Tibial artery (tissue), 4 donors: ENCODE measurements at places on chromosomes 1 and 21.

DNA sequence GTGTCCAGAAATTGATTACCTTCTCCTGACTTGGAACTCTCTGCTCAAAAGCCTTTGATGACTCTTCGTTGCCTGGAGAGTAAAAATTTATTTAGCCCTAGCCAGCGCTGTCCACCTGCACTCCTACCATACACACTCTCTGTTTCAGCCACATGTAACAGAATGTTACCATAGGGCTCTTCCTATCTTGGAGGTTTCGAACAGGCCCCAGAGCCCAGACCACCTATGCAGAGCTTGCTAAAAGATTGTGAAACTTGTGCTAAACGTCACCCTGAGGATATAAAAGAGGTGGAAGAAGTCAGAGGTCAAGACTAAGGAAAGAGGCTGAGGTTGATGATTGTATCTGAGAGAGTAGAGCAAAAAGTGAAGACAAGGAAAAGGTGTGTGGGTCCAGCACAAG lies 237.0 kb upstream of the HOOK1 start:
- no peak for DNase-seq

- no peak for DNase-seq
These were observed 122.6 kb downstream of the CAMTA1 start for GRCh38 chr1:6907676-6908434.

GRCh38 chr1:28582248-28582615 lies 9.8 kb upstream of the RAB42 start:
- DNase-seq: no peak

DNA sequence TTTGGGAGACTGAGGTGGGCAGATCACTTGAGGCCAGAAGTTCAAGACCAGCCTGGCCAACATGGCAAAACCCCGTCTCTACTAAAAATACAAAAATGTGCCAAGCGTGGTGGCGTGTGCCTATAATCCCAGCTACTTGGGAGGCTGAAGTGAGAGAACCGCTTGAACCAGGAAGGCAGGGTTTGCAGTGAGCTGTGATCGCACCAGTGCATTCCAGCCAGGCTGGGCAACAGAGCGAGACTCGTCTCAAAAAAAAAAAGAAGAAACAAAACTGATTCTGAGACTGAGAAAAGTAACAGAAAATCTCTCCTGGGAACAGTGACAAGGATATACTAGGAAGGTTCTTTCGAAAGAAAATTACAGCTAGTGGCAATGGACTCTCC lies 20.9 kb downstream of the USP48 start:
- no peak for DNase-seq

DNA sequence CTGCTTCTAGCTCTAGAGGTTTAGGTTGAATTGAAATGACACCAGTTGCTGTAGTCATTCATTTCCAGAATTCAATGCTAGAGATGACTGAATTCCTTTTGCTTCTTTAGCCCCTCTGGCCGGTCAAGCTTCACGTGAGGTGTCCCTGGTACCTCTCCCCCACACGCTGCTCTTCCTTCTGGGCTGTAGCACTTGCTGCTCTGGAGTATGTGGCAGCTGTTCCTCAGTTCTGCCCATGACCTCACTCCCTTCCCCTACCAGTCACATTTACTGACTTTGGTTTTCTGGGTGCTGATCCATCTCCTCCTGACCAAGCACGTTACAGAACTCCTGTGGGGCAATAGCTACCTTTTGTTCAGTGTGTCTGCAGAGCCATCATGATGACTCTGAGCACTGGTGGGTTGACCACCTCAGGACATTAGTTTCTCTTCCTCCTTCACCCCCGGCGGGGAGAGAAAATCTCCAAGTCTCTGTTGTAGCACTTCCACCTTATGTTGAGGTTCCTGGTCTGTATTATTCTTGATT lies 128.1 kb downstream of the HHAT start:
- DNase-seq: no peak

DNA sequence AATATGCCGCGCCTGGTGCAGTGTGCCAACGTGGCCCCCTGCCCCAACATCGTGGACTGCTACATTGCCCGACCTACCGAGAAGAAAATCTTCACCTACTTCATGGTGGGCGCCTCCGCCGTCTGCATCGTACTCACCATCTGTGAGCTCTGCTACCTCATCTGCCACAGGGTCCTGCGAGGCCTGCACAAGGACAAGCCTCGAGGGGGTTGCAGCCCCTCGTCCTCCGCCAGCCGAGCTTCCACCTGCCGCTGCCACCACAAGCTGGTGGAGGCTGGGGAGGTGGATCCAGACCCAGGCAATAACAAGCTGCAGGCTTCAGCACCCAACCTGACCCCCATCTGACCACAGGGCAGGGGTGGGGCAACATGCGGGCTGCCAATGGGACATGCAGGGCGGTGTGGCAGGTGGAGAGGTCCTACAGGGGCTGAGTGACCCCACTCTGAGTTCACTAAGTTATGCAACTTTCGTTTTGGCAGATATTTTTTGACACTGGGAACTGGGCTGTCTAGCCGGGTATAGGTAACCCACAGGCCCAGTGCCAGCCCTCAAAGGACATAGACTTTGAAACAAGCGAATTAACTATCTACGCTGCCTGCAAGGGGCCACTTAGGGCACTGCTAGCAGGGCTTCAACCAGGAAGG lies 4.3 kb downstream of the GJB3 start:
- no peak for DNase-seq

DNA sequence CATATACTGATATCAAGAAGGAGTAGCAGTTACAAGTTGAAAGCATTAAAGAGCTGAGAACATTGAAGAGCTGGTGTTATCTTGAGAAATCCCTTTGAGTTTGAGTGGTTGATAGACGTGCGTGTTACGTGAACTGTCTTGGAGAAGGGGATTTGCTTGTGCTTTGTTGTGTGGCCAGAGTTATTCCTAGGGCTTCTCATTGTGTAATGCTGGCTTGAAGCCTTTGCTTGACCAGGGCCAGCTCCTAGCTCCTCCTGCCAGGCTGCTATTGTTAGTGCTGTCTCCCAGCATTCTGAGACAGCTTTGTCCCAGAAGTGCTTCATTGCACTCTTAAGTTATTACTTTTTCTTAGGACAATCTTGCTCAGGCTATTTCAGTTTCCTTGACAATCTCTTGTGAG lies 116.2 kb upstream of the KCNK2 start:
- no peak for DNase-seq

DNA sequence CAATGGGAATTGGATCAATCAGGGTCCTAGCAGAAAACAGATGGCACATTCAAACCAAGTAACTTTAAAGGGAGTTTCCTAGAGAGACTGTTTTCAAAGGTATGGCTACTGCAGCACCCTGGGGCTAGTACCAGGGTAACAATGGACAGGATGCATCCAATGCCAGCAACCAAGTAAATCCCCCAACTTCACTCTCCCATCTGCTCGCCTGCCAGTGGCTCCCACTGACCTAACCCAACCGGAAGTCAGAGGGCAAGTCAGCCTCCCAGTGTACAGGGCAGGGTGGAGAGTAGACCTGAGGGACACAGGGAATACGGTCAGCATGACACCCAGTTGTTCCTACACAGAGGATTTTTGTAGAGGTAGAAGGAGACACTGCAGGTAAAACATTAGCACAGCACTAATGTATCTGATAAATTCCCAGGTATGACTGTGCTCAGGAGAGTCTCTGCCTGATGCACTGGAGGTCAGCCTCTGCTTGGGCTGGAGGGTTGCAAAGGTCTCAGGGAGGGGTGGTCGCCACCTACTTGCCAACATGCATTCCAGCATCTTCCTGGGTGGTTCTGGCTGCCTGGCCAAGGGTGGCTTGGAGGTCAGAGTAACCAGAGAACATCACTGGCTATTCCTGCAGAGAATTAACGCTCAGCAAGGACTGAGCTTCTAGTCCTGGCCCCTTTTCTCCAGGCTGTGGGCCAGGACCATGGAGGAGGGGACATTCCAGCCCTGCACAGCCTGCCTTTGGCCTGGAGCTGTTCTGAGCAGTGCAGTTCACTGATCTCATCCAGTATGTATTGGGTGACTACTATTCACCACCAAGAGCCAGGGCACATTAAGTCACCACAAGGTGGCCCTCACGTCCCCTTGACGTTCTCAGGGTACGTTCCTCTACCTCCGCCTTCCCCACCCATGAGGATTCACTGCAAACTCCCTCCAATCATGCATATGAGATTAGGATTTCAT lies 5.1 kb upstream of the GJA4 start:
- peak; percentile 87 for DNase-seq

DNA sequence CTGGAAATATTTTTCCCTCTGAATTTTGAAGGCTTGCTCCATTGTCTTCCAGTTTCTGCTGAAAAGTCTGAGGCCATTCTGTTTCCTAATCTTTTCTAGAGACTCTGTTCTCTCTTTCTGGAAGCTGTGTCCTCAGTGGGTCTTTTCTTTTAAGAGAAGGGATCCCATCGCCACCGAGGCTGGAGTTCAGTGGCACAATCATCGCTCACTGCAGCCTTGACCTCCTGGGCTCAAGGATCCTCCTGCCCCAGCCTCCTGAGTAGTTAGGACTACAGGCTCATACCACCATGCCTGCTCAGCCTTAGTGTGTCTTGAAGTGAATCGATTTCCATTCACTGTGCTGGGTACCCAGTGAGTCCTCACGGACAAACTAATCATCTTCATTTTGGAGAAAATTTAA lies 9.6 kb upstream of the LRP8 start:
- no peak for DNase-seq

- DNase-seq: no peak
These were observed 17.9 kb downstream of the TNFRSF25 start for GRCh38 chr1:6447818-6448748.

DNA sequence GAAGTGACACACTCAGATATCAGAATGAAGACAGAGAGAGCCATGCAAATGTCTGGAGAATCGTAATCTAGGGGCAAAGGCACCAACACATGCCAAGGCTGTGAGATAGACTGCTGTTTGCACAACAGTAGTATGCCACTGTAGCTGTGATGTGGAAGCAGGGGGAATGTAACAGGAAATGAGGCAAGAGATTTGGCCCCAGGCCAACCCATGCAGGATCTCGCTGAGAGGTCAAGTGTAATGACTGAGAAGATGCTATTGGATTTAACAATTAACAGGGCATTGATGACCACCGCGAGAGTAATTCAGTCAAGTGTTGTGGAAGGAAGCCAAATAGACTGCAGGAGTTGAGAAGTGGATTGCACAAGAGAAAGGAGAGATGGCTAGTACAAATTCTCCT lies 107.3 kb upstream of the ST6GALNAC5 start:
- no peak for DNase-seq
